Spinal cord (tissue), 10 donors: ENCODE measurements at places on chromosomes 7 and 10. TPM values are rescaled to one million over a fixed set of nuclear protein-coding genes. Genes with fewer than 3 reads are reported as not detected.

EN2 gene
- total RNA-seq: 0.72 TPM

- H3K27me3 ChIP-seq: no peaks in the 10 kb centered on the region
- no peaks in the 10 kb centered on the region for H3K36me3 ChIP-seq
- peaks cover 18% of the 10 kb centered on the region for H3K4me1 ChIP-seq
- DNase-seq: no peak
- H3K27ac ChIP-seq: no peak overlapping the region
These were observed 11.9 kb downstream of the ANTXRL start for GRCh38 chr10:46298477-46299285.

- H3K4me1 ChIP-seq: no peaks in the 10 kb centered on the region
- H3K36me3 ChIP-seq: no peaks in the 10 kb centered on the region
- DNase-seq: no peak
- H3K4me3 ChIP-seq: no peak overlapping the region
- no peak overlapping the region for H3K27ac ChIP-seq
These were observed 109.4 kb downstream of the SEMA3A start for GRCh38 chr7:84085147-84085546.

NUTM2B gene
- total RNA-seq: 1.4 TPM

- no peak overlapping the region for H3K4me3 ChIP-seq
- peaks cover 11% of the 10 kb centered on the region for H3K4me1 ChIP-seq
- H3K27me3 ChIP-seq: no peaks in the 10 kb centered on the region
- no peak for DNase-seq
- no peak overlapping the region for H3K27ac ChIP-seq
- peaks cover 14% of the 10 kb centered on the region for H3K36me3 ChIP-seq
These were observed 561.7 kb downstream of the KCNMA1 start for GRCh38 chr10:77075926-77076325.

DNA sequence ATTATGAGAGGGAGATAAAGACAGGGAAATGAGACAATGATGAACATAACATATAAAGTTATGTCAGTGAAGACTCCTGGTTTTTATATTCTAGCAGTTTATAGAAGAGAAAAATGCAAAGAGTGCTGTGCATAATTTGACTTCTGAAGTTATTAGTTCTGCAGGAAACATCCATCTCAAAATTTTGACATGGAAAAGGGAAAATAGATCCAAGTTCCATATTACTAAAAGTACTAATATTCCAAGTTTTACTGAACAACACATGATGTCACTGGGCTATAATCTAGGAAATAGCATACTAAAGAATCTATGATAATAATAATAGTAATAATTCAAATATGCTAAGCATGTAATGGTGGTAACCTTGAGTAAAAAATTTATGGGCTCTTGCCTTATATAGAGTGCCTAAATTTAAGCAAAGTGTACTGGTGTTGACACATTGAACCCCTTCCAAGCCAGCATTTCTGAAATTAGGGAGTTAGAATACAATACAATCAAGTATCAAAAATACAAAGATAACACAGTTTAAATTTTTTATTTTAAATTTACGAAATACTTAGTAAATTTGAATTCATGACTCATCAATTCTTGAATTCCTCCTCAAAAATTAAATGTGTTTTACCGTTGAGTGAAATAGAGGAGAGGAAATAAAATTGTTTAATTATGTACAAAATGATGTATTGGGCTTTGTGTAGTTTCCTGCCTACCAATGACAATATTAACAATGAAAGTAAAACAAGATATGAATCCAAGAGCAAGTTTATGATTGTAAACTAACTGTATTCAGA, 102.8 kb upstream of the KCND2 start:
- no peak for DNase-seq
- H3K4me3 ChIP-seq: no peak overlapping the region
- H3K27me3 ChIP-seq: no peaks in the 10 kb centered on the region

GRCh38 chr7:11313801-11314200, 340.1 kb downstream of the PHF14 start:
- no peak overlapping the region for H3K27ac ChIP-seq
- H3K4me3 ChIP-seq: no peak overlapping the region
- H3K27me3 ChIP-seq: no peaks in the 10 kb centered on the region

- no peaks in the 10 kb centered on the region for H3K27me3 ChIP-seq
- no peaks in the 10 kb centered on the region for H3K4me1 ChIP-seq
- no peak overlapping the region for H3K27ac ChIP-seq
- H3K36me3 ChIP-seq: no peaks in the 10 kb centered on the region
These were observed 640.0 kb downstream of the ACTR3B start for GRCh38 chr7:153399554-153399940.

EBF3 gene
- total RNA-seq: 14.3 TPM

- no peak for DNase-seq
- no peak overlapping the region for H3K27ac ChIP-seq
- H3K27me3 ChIP-seq: no peaks in the 10 kb centered on the region
- no peak overlapping the region for H3K4me3 ChIP-seq
- H3K4me1 ChIP-seq: peaks cover 2% of the 10 kb centered on the region
- no peaks in the 10 kb centered on the region for H3K36me3 ChIP-seq
These were observed 10.8 kb upstream of the STN1 start for GRCh38 chr10:103928784-103929183.

- DNase-seq: no peak
- no peaks in the 10 kb centered on the region for H3K4me1 ChIP-seq
- H3K27ac ChIP-seq: no peak overlapping the region
These were observed 101.9 kb upstream of the LRRN3 start for GRCh38 chr7:110988890-110989501.

ZNF467 gene
- 4.1 TPM for total RNA-seq
